ENCODE measurements at places on chromosomes 5 and 9.

DNA sequence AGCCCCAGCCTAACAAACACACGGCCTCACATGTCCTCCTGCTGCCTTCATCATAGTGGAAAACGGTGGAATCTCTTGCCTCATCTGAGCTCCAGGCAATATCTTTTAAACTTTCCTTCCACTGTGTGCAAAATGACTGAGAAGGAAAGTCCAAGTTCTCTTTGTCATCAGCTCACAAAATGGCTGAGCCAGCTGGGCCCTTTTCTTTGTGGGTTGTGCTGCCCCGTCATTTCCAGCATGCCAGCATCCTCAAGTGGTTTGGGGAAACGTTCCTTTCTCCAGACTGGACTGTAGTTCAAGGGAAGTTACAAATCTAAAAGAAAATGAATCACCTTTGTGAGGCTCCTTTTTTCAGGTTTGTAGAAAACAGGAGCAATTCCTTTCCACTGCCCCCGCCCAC is 171.1 kb upstream of the FSTL4 start:
- no peak overlapping the region for H3K27ac ChIP-seq
- H3K4me1 ChIP-seq: no peaks in the 10 kb centered on the region
- no peak for DNase-seq
- no peak overlapping the region for H3K4me3 ChIP-seq

- no peaks in the 10 kb centered on the region for H3K36me3 ChIP-seq
- no peak for DNase-seq
- no peak overlapping the region for H3K27ac ChIP-seq
- H3K4me3 ChIP-seq: no peak overlapping the region
Measured at GRCh38 chr9:4515958-4516375, 25.7 kb downstream of the SLC1A1 start.

DNA sequence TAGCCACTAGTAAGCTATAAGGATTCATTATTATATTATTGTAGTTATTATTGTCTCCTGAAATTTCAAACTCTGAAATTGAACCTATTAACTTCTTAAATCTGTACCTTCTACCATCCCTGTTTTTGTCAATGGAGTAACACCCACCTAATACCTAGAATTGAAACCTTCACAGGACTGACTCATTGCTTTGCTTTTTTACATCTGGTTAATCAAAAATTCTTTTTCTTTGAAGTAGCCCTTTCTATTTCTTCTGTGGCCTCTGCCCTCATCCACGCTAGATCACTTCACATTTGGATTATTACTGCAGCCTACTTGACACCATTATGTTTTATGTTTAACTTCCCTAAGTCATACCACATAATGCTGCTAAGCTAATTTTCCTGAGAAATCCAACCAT is 35.6 kb downstream of the RBM27 start:
- no peaks in the 10 kb centered on the region for H3K4me1 ChIP-seq
- peaks cover 8% of the 10 kb centered on the region for H3K36me3 ChIP-seq
- no peak for DNase-seq
- H3K27me3 ChIP-seq: no peaks in the 10 kb centered on the region
- no peak overlapping the region for H3K4me3 ChIP-seq

GRCh38 chr5:2142456-2142954 is 259.8 kb upstream of the IRX4 start:
- no peaks in the 10 kb centered on the region for H3K4me1 ChIP-seq
- no peaks in the 10 kb centered on the region for H3K36me3 ChIP-seq
- H3K27ac ChIP-seq: no peak overlapping the region
- H3K4me3 ChIP-seq: no peak overlapping the region
- H3K27me3 ChIP-seq: peaks cover 42% of the 10 kb centered on the region

DNA sequence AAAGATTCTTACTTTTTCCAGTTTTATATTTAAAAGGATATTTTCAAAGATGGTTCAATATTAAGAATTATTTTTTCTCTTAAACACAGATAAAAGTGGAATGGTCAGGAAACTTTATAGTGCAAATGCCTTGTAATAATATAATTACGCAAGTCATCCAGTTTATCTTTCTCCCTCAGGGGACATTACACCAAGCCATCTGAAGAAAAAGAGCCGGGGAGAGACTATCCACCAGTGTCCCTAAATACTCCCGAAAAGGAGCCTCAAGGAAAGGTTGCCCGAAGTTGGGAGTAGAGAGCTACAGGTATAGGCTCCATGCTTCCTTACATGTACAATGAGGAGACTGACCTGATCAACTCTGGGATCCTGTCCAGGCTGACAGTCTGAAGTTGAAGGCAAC is 101.1 kb downstream of the SERINC5 start:
- no peak overlapping the region for H3K4me3 ChIP-seq
- H3K27ac ChIP-seq: peak overlapping the region; percentile 78
- peaks cover 64% of the 10 kb centered on the region for H3K36me3 ChIP-seq
- no peak for DNase-seq

DNA sequence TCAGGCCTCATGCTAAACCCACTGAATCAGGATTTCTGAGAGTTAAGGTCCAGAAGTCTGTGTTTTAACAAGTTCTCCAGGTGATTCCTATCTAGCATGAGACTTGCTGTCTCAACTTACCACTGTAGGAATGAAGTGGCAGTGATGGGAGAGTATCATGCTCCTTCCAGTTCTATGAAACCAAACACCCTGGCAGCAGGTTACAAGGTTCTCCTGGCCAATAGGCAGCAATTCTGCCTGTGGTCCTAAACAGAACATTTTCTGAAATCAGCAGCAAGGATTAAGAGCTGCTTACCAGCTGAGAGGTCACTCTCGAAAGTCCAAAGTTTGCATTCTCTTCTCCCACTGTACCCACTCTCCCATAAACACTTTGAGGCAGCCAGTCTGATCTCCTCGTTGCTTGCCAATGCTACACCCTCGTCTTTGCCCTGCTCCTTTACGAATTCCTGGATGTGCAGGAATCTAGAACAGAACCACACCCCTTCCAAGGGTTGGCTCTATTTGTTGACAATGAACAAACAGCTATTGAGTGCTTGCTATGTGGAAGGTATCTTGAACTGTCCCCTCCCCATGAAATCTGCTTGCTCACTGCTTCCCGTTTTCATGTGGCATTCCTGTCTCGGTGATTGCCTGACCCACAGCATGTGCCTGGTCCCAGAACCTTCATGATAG is 100.5 kb downstream of the TMEM174 start:
- H3K27ac ChIP-seq: no peak overlapping the region
- DNase-seq: no peak
- H3K4me1 ChIP-seq: peaks cover 2% of the 10 kb centered on the region
- no peak overlapping the region for H3K4me3 ChIP-seq
- H3K36me3 ChIP-seq: no peaks in the 10 kb centered on the region

DNA sequence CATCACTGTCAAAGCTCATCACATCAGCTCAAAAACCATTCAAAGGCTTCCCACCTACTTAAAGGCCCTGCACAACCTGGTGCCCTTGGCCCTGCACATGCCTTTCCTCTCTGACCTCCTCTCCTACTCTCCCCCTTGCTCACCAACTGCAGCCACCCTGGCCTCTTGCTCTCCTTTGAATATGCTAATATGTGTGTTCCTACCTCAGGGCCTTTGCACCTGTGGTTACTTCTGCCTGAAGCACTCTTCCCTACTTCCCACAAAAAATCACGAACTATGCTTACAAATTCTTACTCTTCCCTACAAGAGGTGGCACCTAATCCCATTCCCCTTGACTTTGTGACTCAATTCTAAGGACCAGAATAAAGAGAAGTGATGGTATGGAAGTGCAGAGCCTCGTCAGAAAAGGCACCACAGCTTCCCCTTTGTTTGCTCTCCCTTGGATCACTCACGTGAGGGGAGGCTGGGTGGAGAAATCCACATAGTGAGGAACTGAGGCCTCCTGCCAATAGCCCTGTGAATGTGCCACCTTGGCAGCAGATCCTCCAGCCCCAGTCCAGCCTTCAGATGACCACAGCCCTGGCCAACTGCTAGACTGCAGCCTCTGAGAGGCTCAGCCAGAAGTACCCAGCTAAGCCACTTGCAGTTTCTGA is 3.2 kb upstream of the TMEM171 start:
- no peak overlapping the region for H3K27ac ChIP-seq
- H3K4me1 ChIP-seq: peaks cover 42% of the 10 kb centered on the region
- no peak for DNase-seq
- no peak overlapping the region for H3K4me3 ChIP-seq
- no peaks in the 10 kb centered on the region for H3K36me3 ChIP-seq

- no peaks in the 10 kb centered on the region for H3K27me3 ChIP-seq
- no peak overlapping the region for H3K27ac ChIP-seq
- no peak for DNase-seq
- peaks cover 34% of the 10 kb centered on the region for H3K36me3 ChIP-seq
Measured at GRCh38 chr9:123097430-123098095, 64.1 kb downstream of the GPR21 start.

DNA sequence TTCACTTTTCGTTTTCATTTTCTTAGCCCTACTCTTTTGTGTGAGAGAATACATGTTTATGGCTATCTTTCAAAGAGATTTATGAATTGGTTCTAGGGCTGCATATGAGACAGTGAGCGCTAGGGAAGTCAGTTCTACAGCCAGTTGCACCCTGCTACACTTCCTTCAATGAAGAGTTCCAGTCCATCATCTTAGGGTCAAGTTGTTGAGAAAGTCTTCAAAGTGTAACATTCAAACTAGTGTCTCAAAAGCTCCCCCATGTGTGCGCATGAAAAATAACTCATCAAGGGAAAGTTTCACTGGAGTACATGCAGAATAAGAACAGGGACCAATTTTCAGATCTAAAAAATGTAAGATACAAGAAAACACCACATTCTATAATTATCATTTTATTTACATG is 317.2 kb downstream of the DEPDC1B start:
- H3K27me3 ChIP-seq: peaks cover 10% of the 10 kb centered on the region
- H3K4me3 ChIP-seq: no peak overlapping the region
- H3K36me3 ChIP-seq: no peaks in the 10 kb centered on the region
- no peaks in the 10 kb centered on the region for H3K4me1 ChIP-seq
- no peak for DNase-seq
- no peak overlapping the region for H3K27ac ChIP-seq

GRCh38 chr9:132755096-132755495 is 84.8 kb downstream of the GTF3C4 start:
- H3K36me3 ChIP-seq: no peaks in the 10 kb centered on the region
- H3K4me1 ChIP-seq: peaks cover 4% of the 10 kb centered on the region

DNA sequence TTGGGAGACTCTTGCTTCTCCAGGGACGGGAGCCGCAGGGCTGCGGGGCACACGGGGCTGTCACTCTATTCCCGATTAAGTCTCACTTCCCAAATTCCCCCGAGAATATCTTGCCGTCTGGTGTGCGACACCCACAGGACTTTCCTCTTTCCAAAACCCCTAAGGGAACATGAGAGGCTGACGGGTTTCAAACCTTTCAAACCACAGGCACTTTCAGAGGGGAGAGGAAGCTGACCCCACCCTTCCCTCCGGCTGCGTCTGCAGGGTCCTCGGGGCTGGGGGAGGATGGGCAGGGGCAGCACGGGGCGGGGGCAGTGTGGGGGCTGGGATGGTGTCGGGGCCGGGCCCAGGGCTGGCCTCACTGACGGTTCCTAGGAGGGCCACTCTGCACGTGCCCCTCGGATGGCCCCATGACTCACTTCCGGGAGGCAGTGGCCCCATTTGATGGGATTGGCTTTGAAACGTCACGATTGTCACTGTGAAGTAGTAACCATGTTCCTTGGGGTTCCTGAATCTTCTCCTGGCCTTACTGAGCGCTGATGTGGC is 38.2 kb downstream of the SLC9A3 start:
- H3K4me1 ChIP-seq: no peaks in the 10 kb centered on the region
- no peak overlapping the region for H3K27ac ChIP-seq
- peaks cover 11% of the 10 kb centered on the region for H3K27me3 ChIP-seq
- H3K4me3 ChIP-seq: no peak overlapping the region
- no peaks in the 10 kb centered on the region for H3K36me3 ChIP-seq

GRCh38 chr9:84374516-84374915 is 34.0 kb upstream of the SLC28A3 start:
- H3K4me1 ChIP-seq: peaks cover 6% of the 10 kb centered on the region
- no peaks in the 10 kb centered on the region for H3K36me3 ChIP-seq
- H3K27ac ChIP-seq: no peak overlapping the region
- H3K27me3 ChIP-seq: peaks cover 3% of the 10 kb centered on the region
- no peak overlapping the region for H3K4me3 ChIP-seq

- no peaks in the 10 kb centered on the region for H3K36me3 ChIP-seq
- no peaks in the 10 kb centered on the region for H3K4me1 ChIP-seq
- DNase-seq: no peak
- no peak overlapping the region for H3K27ac ChIP-seq
- no peak overlapping the region for H3K4me3 ChIP-seq
- peaks cover 20% of the 10 kb centered on the region for H3K27me3 ChIP-seq
Measured at GRCh38 chr9:129669141-129669718, 3.8 kb downstream of the PRRX2 start.

DNA sequence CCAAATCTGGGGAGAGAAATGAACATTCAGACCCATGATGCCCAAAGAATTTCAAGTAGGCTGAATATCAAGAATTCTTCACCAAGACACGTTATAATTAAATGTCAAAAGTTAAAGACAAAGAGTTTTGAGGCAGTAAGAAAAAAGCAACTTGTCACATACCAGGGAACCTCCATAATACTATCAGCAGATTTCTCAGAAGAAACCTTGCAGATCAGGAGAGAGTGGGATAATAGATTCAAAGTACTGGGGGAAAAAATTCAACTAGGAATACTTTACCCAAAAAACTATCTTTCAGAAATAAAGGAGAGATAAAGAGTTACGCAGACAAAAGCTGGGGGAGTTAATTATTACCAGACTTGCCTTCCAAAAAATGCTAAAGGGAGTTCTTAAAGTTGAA is 516.0 kb downstream of the CETN3 start:
- H3K27me3 ChIP-seq: no peaks in the 10 kb centered on the region
- H3K4me1 ChIP-seq: no peaks in the 10 kb centered on the region
- H3K27ac ChIP-seq: no peak overlapping the region

GRCh38 chr9:4983601-4984165 is 1.4 kb upstream of the JAK2 start:
- no peak for DNase-seq
- H3K36me3 ChIP-seq: no peaks in the 10 kb centered on the region
- peaks cover 23% of the 10 kb centered on the region for H3K27me3 ChIP-seq
- H3K4me3 ChIP-seq: peak overlapping the region; percentile 95
- H3K27ac ChIP-seq: peak overlapping the region; percentile 98
- H3K4me1 ChIP-seq: peaks cover 14% of the 10 kb centered on the region
